RPMI8226 (cell line): ENCODE measurements at places on chromosomes 1 and 21.
A peak's percentile ranks its signal among the peaks of the same experiment; 100 is the strongest.

GRCh38 chr21:27314131-27314530, 347.2 kb upstream of the ADAMTS5 start:
- DNase-seq: no peak

GRCh38 chr1:22053861-22054770, 1.6 kb downstream of the CDC42 start:
- DNase-seq: no peak

DNA sequence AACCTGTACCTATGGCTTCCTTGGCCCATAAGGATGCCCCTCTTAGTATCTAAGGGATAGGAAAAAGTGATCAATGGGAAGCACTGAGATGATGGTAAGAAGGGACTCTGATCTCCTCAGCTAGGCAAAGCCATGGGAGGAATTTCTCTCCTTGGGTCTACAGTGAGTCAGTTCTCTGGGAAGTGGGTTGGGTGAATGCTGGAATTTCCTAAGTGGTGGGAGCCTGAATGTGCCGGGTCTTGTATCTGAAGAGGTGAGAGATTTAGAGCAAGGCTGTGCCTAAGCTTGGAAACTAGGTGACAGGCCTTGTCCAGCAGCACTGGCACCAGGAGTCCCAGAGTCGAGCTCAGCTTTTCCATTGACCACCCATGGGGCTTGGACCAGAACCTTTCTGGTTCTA, 96.3 kb upstream of the SLC2A1 start:
- no peak for DNase-seq

DNA sequence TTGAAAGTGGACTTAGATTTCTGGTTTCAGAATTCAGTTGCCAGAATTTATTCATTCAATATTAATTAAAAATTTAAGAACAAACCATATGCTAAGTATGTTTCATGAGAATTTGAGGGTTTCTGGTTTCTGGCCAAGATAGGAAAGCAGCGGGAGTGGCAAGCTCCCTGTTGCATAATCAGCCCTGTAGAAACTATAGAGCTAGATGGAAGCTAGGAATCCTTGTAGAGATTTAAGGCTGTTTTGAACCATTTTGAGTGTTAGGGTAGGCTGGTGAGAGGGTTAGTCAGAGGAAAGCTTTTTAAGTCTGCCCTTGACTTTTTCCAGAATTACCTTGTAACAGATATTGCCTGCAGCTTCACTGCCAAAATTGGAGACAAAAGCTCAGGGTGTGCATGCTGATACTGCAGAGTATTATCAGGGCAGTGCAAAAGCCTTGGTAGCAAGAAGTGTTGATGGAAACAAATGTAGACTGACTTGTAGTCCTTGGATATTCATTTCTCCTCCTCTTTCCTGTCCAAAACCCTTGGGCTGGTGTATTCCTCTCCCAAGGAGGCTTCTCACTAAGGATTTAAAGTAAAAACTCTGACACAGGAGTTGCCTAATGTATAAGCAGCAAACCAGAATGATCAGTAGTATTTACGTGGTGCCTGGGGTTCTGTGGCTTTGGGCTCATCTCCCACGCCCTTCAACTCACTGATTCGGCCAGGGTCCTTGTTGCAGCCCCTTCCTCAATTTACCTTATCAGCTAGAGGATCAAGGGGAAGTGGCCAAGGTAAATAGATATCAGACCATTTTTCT, 12.6 kb upstream of the GIPC2 start:
- DNase-seq: no peak

DNA sequence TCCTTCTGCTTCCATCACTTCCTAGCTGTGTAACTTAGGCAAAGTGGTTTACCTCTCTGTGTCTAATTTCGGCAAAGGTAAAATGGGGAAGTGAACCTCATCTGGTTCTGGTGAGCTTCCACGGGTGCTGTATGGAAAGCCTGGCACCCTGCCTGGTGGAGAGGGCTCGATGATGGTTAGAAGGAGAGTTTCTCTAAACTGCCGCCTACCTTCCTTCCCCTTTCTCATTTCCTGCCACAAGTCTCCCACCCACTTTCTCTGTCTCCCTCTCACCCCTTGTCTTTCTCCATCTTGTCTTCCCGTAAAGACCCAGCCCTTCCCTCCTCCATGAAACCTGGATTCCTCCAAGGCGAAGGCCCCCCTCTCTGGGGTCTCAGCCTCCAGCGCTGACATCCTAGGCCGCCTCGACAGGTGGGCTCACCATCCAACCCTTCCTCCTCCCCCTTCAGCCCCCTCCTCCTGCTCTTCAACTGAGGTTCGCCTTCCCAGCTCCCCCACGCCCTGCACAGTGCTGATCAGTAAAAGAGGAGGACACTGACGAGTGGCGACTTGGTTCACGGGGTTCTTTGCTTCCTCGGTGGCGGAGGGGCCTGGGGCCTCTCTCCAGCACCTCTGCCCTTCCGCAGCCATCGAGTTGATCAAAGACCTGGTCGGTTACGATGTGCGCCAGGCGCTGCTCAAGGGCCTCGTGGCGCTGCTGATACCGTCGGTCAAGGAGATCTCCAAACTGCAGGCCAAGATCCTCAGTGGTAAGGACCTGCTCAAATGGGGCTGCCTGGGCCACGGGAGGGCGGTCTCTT, 7.3 kb downstream of the RNU5D-1 start:
- peak; percentile 94 for DNase-seq
